HT1080 (cell line): ENCODE measurements at places on chromosomes 5 and 9. TPM values are rescaled to one million over a fixed set of nuclear protein-coding genes. Genes with fewer than 3 reads are reported as not detected.
A peak's percentile ranks its signal among the peaks of the same experiment; 100 is the strongest.

DNA sequence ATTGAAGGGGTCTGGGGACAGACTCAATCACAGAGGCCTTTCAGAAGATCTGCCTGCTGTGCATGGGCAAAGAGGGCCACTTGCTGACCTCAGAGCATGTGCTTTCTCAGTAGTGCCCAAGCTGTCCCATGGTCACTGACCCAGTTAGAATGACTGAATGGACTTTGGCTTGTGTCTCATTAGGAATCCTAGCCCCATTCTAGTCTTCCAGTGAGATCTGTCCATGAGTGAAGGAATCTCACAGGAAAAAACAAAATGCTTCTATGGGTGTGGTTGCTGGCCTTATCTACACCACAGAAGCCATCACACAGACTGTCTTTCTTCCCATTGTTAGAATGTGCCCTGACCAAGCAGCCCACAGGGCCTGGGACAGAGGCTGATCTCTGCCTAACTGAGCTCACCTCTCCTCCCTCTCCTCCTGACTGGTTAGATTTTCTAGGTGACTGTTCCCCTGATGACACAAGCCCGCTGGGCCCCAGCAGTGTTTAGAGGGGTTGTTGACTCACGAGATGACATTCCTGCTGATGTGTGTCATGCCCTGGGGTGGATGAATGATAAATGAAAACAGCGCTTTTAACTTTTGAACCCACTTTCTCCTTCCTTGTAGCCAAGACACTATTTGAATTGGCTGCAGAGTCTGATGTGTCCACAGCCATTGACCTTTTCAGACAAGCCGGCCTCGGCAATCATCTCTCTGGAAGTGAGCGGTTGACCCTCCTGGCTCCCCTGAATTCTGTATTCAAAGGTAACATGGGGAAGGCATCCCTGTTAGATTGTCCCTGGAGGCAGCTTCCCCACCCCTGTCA is 24.8 kb downstream of the TGFBI start:
- peak; percentile 98 for DNase-seq

DNA sequence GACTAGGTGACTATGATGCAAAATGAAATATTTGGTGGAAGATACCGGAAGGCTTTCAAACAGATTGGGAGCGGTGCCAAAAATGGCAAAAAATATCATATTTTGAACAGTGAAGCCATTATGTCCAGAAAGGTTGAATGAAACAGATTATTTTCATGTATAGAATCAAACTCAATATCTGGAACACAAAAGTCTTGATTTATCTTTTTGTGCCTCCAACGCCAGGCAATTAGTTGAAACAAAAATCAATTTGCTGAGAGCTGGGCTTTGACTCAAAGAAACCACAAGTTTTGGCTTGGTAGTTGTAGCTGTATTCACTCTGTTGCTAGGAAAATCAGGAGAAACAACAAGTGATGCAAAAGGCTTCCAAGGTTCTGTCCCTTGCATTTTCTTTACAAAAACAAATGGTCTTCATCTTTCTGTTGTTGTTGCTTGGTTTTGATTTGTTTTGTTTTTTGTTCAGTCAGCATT is 421.7 kb upstream of the TYRP1 start:
- no peak for DNase-seq

DNA sequence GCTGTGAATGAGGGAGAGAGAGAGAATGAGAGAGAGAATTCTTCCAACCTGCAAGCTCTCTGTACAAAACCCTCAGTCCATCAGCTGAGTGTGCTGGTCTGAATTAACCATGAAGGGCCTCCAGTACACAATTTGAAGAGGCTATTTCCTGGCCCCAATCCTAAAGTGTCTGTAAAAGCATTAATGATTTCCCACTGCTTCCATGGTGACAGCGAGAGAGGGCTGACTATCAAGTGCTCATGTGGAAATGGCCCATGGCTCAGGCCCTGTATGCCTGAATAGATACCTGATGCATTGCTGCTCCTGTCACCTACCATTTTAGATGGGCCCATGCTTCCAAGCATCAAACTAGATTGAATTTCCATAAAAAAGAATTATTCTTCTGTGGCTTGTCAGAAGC is 592.4 kb downstream of the KIF4B start:
- DNase-seq = no peak

The ENTREP1 gene
- 0.43 and 0.51 TPM in 2 replicates for total RNA-seq

The FBP2 gene
- not detected in 2 replicates for total RNA-seq

The SHISAL2B gene
- total RNA-seq = 0.10 TPM in 1 of 2 replicates, not detected in the other
